Stimulated activated CD4-positive, alpha-beta T cell treated with anti-CD3 and anti-CD28 coated beads, TNF-alpha, amount 100 ng/mL, for 48 hours (primary cell): ENCODE measurements at places on chromosomes 6 and 20.

DNA sequence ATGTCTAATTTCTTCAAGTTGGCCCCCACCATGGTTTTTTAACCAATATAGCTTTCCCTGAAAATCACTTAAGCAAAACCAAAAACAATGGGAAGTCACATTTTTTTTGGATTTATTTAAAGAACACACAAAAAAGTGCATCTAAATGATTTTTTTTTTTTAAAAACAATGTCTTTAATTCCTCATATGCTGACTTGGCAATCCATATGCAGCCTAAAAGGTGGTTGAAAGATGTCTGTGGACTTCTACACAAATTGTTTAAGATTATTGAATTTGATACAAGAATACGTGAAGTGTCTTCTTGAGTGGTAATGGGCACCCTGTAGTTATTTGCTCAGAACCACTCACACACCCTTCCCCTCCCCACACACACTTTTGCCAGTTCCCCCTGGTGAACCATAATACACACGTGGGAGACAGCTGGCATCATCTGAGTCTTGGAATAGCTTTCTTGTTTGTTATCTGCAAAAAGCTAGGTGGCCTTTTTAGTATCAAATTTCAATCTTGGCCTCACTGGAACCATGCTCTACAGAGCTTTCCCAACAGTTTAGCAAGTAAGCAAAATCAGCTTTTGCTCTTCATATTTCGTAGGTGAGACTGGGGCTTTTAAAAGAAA lies 60.9 kb upstream of the TULP1 start:
- DNase-seq = no peak

GRCh38 chr6:8749465-8749864 lies 314.1 kb upstream of the SLC35B3 start:
- DNase-seq = no peak

DNA sequence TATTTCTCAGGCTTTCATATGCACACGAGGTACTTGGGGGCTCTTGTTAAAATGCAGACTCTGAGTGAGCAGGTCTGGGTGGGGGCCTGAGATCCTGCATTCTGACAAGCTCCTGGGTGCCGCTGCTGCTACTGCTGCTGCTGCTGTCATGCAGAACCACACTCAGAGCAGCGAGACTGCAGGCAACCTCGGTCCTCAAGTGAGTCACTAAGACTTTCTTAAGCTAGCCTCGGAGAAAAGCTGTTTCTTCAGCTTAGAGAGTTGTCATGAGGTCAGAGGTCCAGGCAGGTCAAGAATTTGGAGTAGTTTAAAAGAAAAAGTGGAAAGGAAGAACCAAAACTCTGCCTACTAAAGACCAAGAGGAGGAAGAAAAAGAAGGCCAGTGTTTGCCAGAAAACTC lies 92.9 kb downstream of the SPTLC3 start:
- DNase-seq = no peak

DNA sequence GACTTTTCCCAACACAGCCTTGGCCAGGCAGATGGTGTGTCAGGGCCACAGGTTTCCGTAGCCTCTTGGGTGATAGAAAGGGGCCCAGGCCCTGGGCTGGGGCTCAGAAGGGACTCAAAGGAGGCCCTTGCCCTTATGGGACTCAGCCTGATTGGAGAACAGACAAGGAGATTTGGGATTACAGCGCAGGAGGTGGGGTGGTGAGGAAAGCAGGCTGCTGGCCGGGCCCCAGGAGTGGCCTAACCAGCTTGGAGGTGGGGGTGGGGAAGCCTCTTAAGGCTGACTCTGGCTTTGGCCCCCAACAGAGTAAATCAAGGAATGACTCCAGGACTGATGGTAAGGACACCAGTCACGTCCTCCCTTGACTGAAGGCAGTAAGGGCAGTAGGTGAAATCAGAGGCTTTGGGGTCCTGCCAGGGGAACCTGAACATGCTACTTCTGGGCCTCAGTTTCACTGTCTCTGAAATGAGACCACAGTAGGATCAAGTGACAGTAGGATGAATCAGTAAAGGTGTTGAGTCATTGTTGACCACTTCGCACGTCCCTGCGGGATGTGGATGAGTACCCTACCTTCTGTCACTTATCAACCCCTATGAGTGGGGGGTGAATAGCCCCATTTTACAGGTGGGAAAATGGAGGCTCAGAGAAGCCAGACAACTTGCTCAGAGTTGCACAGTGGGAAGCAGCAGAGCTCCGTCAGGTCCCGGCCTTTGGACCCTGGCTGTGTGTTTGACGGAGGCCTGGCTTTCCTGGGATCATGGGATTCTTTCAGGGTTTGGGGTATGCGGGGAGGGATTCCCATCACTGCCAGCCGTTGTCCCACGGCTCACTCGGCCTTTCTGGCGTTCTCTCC lies 4.5 kb downstream of the SNAI1 start:
- DNase-seq = no peak

- no peak for DNase-seq
Measured at GRCh38 chr6:154488248-154488593, 22.3 kb downstream of the CNKSR3 start.

- DNase-seq = no peak
Measured at GRCh38 chr6:32416036-32416435, 9.1 kb upstream of the BTNL2 start.

GRCh38 chr6:15500901-15501825 lies 161.7 kb downstream of the DTNBP1 start:
- DNase-seq = no peak

DNA sequence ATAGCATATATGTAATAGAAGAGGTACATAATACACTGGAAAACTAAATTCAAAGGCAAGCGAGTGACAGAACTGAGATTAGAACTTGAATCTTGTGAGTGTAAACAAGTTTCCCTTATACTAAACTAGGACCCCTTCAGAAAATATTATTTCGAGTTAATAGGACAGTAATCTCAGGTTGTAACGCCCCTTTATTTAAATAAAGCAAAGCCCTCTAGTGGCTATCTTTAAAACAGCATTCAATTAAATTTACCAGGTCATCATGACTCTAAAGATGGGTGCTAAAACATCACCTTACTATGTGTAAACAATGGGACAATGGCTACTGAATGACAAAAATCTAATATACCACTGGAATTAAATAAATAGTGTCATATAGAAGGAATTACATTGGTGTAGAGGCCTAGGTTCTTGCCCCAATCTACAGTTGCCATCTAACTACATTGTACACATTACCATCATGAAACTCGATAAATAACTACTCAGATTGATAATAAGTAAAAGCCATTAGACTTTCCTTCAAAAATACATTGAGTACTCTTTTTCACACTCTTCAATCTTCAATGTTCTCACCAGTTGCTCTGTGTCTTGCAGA lies 255.4 kb upstream of the IRAK1BP1 start:
- no peak for DNase-seq

GRCh38 chr6:73691512-73691911 lies 4.5 kb upstream of the CD109 start:
- no peak for DNase-seq

DNA sequence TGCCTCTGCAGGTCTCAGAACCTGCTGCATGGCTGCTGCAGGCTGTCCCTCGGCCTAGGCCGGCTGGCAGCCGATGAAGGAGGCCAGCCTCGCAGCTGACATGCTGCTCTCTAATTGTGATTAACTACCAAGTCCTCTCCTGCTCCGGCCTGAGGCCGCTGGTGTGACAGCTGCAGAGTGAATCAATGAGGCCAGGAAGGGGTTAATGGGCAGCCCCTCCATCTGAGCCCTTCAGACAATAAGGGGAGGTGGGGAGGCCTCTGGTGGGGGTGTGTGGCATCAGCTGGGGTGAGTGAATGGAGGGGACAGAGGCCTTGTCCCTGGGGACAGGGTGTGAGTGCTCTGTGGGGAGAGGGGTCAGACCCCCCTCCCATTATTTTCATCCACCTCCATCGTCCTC lies 34.4 kb downstream of the SLC52A3 start:
- DNase-seq = no peak

GRCh38 chr6:136235233-136235564 lies 14.9 kb downstream of the MTFR2 start:
- no peak for DNase-seq

GRCh38 chr20:38139977-38140753 lies 24.9 kb downstream of the TGM2 start:
- DNase-seq = no peak

GRCh38 chr6:164185471-164185871 lies 771.0 kb downstream of the QKI start:
- DNase-seq = no peak

GRCh38 chr6:33017694-33018353 lies 8.4 kb upstream of the HLA-DOA start:
- DNase-seq = no peak

- no peak for DNase-seq
Measured at GRCh38 chr20:32560989-32561830, 23.9 kb downstream of the NOL4L start.

GRCh38 chr6:125164696-125165095 lies 11.1 kb downstream of the TPD52L1 start:
- no peak for DNase-seq

DNA sequence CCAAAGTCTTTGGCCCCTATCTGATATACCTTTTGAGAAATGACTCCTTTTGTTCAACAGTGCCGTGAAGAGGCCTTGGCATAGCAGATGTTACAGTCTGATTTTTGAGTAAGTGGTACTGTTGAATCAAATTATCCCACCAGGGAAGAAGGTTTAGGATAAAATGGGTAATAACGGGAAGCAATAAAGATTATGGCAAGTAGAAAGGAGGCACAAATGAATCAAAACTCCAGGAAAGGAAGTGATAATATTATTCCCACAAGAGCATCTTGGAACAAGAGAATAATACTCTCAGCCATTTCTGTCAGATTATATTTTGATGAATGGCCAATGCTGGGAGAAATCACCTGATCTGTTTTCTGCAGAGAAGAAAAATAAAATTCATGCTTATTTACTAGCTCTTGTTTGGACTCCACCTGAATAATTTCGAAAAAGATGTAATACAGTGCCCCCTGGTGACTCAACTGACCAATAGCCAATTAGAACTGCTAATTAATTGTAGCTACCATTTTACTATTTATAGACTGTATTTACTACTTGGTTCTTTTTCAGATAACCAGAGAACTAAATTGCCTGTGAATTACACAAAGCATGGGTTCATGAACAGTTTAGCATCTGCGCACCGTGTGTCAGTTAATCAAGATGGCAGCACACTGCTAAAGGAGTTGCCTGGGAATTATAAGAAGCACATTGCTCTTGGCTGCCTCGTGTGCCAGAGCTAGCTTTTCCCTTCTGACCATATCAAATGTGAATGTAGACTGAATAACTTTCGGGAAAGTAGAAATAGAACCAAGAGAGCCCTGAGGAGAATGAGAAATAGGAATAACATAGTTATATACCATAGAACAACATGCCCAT lies 78.5 kb upstream of the TRDN start:
- no peak for DNase-seq

- no peak for DNase-seq
Measured at GRCh38 chr20:33739493-33739892, 7.7 kb downstream of the ZNF341 start.

DNA sequence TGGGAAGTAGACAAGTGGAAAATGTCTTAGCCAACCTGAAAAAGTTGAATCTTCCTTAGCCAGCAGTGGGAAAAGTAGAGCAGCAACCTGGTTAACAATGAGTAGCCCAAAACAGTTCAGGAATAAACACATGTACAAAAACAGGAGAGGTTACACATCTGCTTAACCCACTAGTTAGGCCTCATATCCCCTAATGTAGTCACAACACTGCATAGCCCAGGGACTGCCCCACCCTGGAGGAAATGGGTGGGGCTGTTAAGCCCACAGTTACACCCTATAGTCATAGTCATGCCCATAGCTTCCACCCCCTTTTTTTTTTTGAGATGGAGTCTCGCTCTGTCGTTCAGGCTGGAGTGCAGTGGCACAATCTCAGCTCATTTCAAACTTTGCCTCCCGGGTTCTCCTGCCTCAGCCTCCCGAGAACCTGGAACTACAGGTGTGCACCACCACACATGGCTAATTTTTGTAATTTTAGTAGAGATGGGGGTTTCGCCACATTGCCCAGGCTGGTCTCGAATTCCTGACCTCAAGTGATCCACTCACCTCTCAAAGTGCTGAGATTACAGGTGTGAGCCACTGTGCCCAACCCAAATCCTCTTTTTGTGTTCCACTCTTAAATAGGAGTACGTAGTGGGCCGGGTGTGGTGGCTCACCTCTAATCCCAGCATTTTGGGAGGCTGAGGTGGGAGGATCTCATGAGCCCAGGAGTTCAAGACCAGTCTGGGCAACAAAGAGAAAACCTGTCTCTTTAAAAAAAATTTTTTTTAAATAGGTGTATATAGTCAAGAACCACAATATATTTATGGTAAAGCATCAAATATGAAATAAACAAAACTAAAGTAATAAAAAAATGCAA lies 24.5 kb downstream of the ILRUN start:
- peak; percentile 62 for DNase-seq
